ENCODE measurements at places on chromosomes 5 and 9.

DNA sequence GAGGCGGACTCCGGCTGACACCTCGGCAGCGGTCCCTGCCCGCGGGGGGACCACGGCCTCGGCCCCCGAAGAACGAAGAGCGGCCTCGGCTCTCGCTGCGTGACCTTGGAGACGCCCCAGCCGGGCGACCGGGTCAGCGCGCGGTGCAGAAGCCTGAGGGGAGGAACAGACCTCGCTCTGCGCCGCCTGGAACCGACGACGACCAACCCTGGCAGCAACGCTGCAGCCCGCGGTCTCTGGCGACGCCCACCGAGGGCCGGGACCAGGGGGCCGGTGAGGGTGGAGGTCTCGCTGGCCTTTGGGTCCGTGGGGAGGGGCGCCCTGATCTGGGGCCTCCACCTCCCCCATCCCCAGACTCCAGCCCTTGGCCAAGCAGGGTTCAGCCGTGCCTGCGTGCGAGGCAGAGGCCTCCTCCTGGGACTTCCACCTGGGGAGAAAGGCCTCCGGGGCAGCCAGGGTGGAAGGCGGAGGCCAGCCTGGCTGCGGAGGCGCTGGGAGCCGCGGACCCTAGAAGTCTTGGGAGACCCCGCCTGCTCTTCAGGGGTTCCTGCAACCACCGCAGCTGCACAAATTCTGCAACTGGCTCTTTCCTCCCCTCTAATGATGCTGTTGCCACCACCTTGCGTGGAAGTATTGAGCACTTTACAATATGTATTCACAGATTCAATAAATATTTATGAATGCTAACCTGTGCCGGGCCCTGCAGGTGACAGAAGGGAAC lies 44.3 kb upstream of the SLC12A7 start:
- DNase-seq: no peak

GRCh38 chr9:90188656-90189055 lies 454.0 kb downstream of the DIRAS2 start:
- no peak for DNase-seq

DNA sequence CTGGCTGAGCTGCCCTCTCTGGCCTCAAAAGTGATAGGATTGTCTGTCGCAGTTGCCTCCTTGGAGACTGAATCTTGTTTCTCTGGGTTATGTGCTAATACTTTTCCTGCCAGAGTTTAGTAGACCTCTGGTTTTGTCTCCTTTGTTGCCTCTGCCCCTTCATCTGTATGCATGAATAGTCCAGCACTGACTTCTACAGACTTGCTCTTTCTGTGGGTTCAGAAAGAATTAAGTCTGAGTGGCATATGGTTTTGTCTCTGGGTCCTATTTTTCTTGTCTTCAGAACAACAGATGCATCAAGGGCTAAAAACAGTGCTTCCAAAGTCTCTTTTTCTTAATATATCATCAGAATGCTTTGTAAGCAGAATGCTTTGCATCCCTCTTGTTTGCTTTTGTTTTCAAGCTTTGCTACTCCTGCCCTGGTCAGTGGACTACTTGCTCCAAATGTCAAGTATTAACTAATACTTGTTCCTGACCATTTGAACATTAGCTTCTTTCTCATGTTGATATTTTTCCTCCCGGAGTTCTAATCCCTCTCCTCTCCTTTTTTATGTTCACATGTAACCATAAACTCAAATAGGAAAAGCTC lies 131.7 kb downstream of the UNC13B start:
- no peak for DNase-seq

GRCh38 chr9:135618866-135619598 lies 20.3 kb downstream of the GLT6D1 start:
- no peak for DNase-seq

DNA sequence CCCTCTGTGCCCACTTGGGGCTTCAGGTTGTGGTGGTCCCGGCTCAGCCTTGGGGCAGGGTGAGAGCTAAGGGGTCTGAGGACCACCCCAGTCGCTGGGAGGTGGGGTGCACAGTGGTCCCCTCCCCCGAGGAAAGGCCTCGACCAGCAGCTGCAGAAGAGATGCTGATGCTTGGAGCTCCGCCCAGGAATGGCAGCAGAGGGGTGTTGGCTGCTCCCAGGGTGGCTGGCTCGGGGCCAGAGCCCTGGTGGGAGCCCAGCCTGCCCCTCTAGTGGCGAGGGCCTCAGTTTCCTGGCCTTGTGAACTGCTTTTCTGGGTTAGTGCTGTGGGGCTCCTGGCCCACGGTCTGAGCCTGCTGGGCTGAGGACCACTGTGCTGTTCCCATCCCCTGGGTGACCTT lies 1.2 kb downstream of the DIPK1B start:
- no peak for DNase-seq
